ENCODE measurements at places on chromosomes 4 and X.

GRCh38 chr4:148530114-148530513 lies 87.9 kb upstream of the NR3C2 start:
- no peak for DNase-seq

DNA sequence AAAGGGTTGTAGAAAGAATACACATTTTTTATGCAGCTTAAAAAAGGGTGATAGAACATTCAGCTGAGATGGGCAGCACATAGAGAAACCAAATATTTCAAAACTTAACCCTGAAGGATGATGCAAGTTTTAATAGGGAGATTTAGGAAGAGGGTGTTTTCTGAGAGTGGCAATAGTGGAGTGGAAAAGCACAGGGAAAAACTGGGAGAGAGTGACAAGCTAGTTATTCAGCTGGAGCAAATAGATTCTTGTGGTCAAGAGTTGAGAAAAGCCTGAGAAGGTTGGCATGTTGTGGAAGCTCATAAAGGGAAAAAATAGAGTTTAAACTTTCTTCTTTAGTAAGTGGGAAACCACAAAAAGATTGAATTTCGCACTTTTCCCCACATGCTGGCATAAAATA lies 359.6 kb upstream of the PITX2 start:
- DNase-seq, result no peak

GRCh38 chr4:45621971-45622370 lies 501.9 kb downstream of the GABRG1 start:
- no peak for DNase-seq

DNA sequence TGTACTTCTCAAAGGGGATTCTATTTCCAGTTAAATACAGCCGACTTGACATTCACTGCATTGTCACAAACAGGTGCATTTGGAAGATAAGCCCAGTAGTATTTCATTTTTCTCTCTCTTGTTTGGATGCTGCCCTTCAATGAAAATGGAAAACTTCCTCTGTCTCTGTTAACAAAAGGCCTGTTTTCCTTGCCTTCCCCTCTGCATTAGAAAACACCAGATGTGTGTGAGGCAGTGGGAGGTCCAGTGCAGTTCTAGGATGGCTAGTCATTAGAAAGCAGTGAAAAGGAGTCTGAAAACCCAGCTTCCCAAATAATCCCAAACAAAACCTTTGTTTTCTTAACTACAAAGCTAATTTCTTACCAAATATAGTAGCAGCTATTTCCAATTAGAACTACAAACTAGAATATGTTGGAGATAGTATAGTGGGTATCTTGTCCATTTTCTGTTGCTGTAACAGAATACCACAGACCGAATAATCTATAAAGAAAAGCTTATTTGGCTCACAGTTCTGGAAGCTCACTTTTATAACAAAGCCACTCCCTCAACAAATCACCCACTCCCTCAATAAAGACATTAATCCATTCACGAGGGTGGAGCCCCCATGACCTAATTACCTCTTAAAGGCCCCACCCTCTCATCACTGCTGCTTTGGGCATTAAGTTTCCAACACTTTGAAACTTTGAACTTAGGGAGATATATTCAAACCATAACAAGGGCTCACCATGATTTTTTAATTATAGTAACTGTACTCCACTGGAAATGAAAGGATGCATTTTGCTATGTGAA lies 452.1 kb upstream of the RPS6KA3 start:
- no peak for DNase-seq

DNA sequence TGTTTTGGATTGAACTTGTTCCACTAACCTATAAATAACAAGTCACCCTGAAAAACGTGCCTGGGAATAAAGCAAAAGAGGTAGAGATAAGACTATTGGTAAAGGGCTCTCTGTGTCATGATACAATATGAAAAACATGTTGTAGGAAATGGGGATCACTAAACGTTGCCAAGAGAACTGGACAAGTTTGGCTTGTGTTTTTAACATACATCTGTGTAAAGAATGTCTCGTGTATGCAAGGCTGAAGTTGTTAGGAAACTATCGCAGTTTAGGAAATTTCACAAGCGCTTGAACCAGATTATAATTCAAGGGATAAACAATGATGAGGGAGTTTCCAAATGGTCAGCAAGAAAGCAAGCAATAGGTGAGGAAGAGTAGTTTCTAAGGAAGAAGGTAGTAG lies 655.8 kb downstream of the PCDH7 start:
- DNase-seq, result no peak

DNA sequence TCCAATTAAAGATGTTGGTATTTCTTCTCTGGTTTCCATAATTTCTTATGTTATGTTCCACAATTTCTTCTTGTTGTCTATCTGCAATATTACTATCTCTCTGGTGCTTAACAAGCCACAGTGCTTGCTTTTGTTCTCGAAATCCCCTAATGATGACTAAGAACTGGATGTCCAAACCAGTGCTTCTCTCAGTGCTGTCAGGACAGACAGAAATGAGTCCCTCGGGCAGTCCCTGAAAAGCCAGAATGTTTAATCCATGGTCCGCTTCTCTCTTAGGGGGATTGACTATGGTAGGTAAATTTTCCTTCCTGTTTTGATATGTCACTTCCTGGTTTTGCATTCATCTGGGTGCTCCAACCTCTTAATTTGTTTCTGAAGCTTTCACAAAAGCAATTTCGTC lies 321.6 kb upstream of the PCDH10 start:
- no peak for DNase-seq

GRCh38 chr4:12861422-12861821 lies 622.7 kb downstream of the RAB28 start:
- no peak for DNase-seq

DNA sequence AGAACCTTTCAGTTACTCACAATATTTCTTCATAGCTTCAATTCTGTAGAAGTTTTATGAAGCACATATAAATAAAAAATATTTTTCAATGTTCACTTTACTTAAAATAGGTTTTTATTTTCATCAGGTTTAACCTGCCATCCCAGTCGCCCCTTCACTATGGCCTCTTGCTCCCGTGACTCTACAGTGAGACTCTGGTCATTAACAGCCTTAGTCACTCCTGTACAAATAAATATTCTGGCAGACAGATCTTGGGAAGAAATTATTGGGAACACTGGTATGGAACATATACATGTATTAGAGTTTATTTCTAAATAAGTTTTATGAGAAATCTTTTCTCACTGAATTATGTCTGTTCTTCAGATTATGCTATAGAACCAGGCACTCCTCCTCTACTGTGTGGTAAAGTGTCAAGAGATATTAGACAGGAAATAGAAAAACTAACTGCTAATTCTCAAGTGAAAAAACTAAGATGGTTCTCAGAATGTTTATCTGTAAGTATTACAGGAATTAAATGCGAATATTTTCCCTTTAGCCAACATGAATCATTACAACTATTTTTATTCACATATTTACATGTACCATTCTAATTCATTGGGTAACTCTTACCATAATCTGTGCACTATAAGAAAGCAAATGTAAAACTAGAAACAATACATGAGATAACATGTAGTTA lies 45.6 kb downstream of the SPATA4 start:
- DNase-seq, result no peak
